Stimulated activated CD4-positive, alpha-beta T cell treated with anti-CD3 and anti-CD28 coated beads, TNF-alpha, amount 100 ng/mL, for 24 hours (primary cell): ENCODE measurements at places on chromosomes 13 and 19.

GRCh38 chr19:56838024-56838908 is 2.3 kb downstream of the PEG3 start:
- DNase-seq: no peak

GRCh38 chr19:35266520-35267352 is 2.0 kb upstream of the USF2 start:
- no peak for DNase-seq

DNA sequence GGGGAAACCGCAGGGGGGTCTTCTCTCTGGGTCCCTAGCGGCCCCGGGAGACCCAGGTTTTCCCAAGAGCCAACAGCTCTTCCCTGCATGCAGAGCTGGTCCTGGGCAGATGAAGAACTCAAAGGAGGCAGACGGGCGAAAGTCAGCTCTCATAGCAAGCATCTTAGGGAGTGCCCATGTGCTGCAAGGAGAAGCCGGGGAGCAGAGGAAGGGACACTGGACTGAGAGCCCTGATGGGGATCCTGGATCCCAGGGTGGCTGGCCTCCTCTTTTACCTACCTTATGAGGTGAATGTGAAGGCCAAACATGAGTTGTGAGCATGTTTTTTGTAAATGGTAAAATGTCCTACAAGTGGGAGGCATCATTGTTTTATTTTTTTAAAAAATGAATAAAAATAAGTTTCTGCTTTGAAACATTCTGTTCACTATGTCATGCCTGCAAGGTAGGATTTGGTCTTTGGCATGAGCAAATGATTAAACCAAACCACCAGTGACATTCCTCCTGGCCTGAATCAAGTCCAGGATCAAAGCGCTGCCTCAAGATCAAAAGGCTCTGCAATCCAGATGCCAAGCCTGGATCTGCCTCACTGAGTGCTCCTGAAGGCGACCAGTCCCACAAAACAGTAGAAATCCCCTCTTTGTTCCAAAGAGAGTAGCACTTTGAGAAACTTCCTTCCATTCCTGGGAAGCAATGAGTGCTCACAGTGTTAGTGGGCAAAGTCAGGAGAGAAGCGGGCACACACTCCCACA is 92.2 kb upstream of the SERP2 start:
- DNase-seq: no peak

DNA sequence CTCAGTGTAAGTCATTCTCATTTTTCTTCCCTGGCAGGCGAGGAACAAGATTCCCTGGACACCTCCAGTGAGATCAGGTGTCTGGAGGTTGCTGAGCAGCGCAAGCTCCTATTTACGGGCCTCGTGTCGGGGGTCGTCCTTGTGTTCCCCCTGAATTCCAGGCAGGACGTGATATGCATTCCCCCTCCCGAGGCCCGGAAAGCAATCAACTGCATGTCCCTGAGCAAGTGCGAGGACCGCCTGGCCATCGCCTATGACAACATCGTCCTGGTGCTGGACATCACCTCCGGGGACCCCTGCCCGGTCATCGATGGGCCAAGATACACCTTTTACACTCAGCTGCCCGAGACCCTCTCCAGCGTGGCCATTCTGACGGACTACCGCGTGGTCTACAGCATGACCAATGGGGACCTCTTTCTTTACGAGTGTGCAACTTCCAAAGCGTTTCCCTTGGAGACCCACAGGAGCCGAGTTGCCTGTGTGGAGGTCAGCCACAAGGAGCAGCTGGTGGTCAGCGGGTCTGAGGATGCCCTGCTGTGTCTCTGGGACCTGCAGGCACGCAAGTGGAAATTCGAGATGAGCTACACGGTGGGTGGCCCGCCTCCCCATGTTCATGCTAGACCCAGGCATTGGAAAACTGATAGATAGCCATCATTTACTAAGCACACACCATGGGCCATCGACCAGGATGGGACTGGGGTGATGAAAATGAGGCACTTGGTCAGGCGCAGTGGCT is 21.5 kb upstream of the SIN3B start:
- no peak for DNase-seq

DNA sequence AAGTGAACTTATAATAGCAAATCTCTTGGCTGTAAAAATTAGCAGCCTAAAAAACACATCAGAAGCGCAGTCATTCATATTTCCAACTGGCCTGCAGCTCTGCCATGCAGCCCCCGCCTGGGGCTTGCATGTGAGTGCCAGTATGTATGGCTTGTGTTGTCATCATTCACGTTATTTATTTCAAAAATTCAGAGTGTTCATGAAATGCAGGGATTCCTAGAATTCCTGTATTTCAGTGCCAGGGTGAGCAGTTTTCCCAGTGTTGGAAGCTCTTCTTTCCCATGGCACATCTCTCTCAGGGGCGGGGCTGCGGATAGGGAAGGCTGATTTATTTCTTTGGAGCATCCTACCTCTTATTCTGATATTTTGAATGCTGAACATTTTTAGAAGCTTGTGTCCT is 234.6 kb downstream of the FGF9 start:
- DNase-seq: no peak

- DNase-seq: no peak
Measured at GRCh38 chr19:18650021-18650390, 13.2 kb downstream of the KLHL26 start.
